Aortic smooth muscle cell (primary cell): ENCODE measurements at places on chromosomes 11 and 22. TPM values are rescaled to one million over a fixed set of nuclear protein-coding genes. Genes with fewer than 3 reads are reported as not detected.

The USP28 gene
- 19.8 and 22.1 TPM in 2 replicates for total RNA-seq

The KCNE3 gene
- total RNA-seq = under 0.01 and 0.06 TPM in 2 replicates

The IGLL5 gene
- not detected in 2 replicates for total RNA-seq

The NXPE4 gene
- total RNA-seq = not detected in 2 replicates

The PIM3 gene
- total RNA-seq = 24.2 and 30.1 TPM in 2 replicates

The TPBGL gene
- not detected in 2 replicates for total RNA-seq

The FREY1 gene
- total RNA-seq = 0.44 and 0.79 TPM in 2 replicates

The TRPC6 gene
- total RNA-seq = 0.99 and 1.5 TPM in 2 replicates

The KRTAP5-4 gene
- 0.19 TPM in 1 of 2 replicates, not detected in the other for total RNA-seq

The ELFN2 gene
- total RNA-seq = not detected in 2 replicates

The CABP4 gene
- total RNA-seq = 0.19 and 0.26 TPM in 2 replicates

The GP1BB gene
- total RNA-seq = 1.6 and 2.1 TPM in 2 replicates

The RAC2 gene
- total RNA-seq = 3.0 and 4.4 TPM in 2 replicates

The MAML2 gene
- 7.5 and 10.1 TPM in 2 replicates for total RNA-seq

The PGM2L1 gene
- total RNA-seq = 4.5 and 7.0 TPM in 2 replicates

The SLC22A8 gene
- total RNA-seq = not detected in 2 replicates

The OR4D5 gene
- total RNA-seq = not detected in 2 replicates

The RNF141 gene
- total RNA-seq = 62.4 and 68.6 TPM in 2 replicates

The RELT gene
- total RNA-seq = 1.8 and 3.0 TPM in 2 replicates

The OR8G1 gene
- total RNA-seq = not detected in 2 replicates

The DCDC1 gene
- total RNA-seq = under 0.01 TPM in 2 replicates

The OR52A1 gene
- total RNA-seq = not detected in 2 replicates

The PATE4 gene
- not detected in 2 replicates for total RNA-seq

The SHANK3 gene
- 0.62 and 0.79 TPM in 2 replicates for total RNA-seq

The TCN1 gene
- under 0.01 TPM in 1 of 2 replicates, not detected in the other for total RNA-seq

The MEI1 gene
- 1.2 TPM in 2 replicates for total RNA-seq

The GGT1 gene
- 0.44 and 0.79 TPM in 2 replicates for total RNA-seq

The VWA5A gene
- total RNA-seq = 29.7 and 64.4 TPM in 2 replicates

The SIK3 gene
- total RNA-seq = 14.1 and 16.9 TPM in 2 replicates

The SERPING1 gene
- total RNA-seq = 6.3 and 9.5 TPM in 2 replicates

The PUS3 gene
- total RNA-seq = 8.6 and 11.4 TPM in 2 replicates

The SLC25A18 gene
- not detected in 2 replicates for total RNA-seq

The MS4A15 gene
- not detected in 2 replicates for total RNA-seq

The HBG2 gene
- 0.19 TPM in 1 of 2 replicates, not detected in the other for total RNA-seq

The SYT9 gene
- 0.06 and 0.13 TPM in 2 replicates for total RNA-seq

The CDON gene
- 6.7 and 7.7 TPM in 2 replicates for total RNA-seq

The BAIAP2L2 gene
- 2.0 and 2.2 TPM in 2 replicates for total RNA-seq

The ZMAT5 gene
- 19.2 and 19.4 TPM in 2 replicates for total RNA-seq

The PHLDA2 gene
- total RNA-seq = 5.7 and 12.6 TPM in 2 replicates

The SCGB2A2 gene
- total RNA-seq = not detected in 2 replicates

The ARHGAP32 gene
- total RNA-seq = 5.4 and 5.5 TPM in 2 replicates

The APIP gene
- 20.8 and 28.1 TPM in 2 replicates for total RNA-seq

The RAPSN gene
- 0.13 and 0.19 TPM in 2 replicates for total RNA-seq

The FAM180B gene
- total RNA-seq = not detected in 2 replicates

The PTPN5 gene
- total RNA-seq = not detected in 2 replicates

The BRSK2 gene
- 0.12 and 0.26 TPM in 2 replicates for total RNA-seq

The RASD2 gene
- total RNA-seq = 0.12 and 0.92 TPM in 2 replicates

The MMP27 gene
- not detected in 2 replicates for total RNA-seq

The RAB36 gene
- total RNA-seq = 3.4 and 3.8 TPM in 2 replicates

The OR52H1 gene
- 0.66 and 0.87 TPM in 2 replicates for total RNA-seq

The MS4A4E gene
- not detected in 2 replicates for total RNA-seq
